T-helper 17 cell (primary cell): ENCODE measurements at places on chromosomes 4 and X. TPM values are rescaled to one million over a fixed set of nuclear protein-coding genes. Genes with fewer than 3 reads are reported as not detected.

DNA sequence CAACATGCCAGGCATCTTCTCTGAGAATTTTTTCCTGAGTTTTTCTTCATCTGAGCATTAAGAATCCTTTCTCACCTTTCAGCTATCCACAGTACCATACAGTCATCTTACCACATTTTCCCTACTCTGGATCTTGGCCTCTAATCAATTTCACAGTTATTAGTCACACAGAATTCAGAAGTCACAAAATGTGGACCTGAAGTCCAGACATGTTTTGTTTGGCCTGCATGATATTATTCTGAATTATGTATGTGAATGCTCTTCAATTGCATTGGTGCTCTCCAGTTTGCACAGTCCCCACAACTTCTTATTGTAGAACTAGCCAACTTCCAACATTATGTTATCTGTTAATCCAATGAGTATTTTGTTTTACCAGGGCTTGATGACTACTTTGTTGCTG lies 102.3 kb upstream of the GRIA3 start:
- DNase-seq: no peak
- no peak overlapping the region for H3K4me3 ChIP-seq
- no peak overlapping the region for H3K27ac ChIP-seq
- no peaks in the 10 kb centered on the region for H3K36me3 ChIP-seq

GRCh38 chr4:183924362-183925044 lies 19.4 kb downstream of the STOX2 start:
- H3K27me3 ChIP-seq: peaks cover 42% of the 10 kb centered on the region
- H3K27ac ChIP-seq: no peak overlapping the region
- no peaks in the 10 kb centered on the region for H3K4me1 ChIP-seq

DNA sequence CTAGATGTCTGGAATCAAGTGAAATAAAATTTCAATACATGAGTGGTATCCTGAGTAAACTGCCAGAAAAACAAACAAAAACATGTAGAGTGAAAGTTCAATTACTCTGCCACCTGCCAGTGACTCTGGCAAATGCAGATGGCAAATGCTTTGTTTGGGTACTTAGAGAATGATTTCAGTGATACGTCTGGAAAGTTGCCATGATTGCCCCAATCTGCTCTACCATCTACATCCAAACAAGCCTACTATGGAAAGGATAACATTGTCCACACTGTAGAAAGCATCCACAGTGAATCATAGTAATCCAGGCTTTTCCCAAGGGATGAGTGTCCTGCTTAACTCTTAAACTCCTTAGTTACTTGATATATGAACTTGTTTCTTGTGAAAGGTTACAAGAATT lies 3.4 kb downstream of the SPATA4 start:
- peaks cover 8% of the 10 kb centered on the region for H3K4me1 ChIP-seq
- H3K27ac ChIP-seq: no peak overlapping the region
- no peak for DNase-seq
- H3K4me3 ChIP-seq: no peak overlapping the region

GRCh38 chrX:30504309-30504708 lies 73.3 kb downstream of the TASL start:
- no peak overlapping the region for H3K27ac ChIP-seq
- no peaks in the 10 kb centered on the region for H3K36me3 ChIP-seq
- no peaks in the 10 kb centered on the region for H3K27me3 ChIP-seq
- H3K4me1 ChIP-seq: no peaks in the 10 kb centered on the region
- DNase-seq: no peak

DNA sequence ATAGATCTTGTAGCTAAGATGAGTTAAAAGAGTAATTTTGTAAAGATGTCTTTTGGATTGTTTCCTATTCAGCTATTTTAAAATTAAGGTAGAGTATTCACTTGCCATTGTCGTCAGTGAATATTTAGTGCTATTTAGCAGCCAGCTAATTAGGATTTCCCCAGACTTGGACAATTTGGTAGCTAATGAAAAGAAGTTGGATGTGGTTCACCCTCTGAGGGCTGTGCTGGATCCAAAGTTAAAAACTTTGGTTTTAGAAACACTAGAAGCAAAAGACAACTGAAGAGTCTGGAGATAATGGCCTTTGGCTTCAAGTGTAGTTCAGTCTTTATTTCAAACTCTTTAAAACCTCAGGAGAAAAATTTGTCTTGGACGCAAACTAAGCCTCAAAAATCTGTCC lies 41.3 kb downstream of the ATG4A start:
- no peaks in the 10 kb centered on the region for H3K4me1 ChIP-seq
- no peak overlapping the region for H3K4me3 ChIP-seq
- H3K27ac ChIP-seq: no peak overlapping the region
- H3K36me3 ChIP-seq: peaks cover 7% of the 10 kb centered on the region
- no peaks in the 10 kb centered on the region for H3K27me3 ChIP-seq
- no peak for DNase-seq

DNA sequence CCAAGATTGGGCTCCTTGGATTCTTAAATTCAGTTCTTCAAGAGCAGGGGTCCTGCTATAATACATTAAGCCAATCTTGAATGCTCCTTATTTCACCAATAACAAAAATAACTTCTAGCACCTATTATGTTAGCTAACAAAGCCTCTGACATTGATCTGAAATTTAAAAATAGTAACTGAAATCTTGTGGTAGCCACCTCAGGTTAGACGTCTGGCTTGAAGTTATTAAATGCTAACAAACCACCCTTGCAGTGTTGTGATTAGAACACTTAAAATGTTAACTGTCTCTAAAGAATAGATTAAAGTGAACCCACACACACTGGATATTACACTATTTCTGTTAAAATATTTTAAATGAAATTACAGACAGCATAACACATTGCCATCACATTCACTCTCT lies 49.8 kb upstream of the LGI2 start:
- H3K4me3 ChIP-seq: no peak overlapping the region
- peaks cover 60% of the 10 kb centered on the region for H3K27me3 ChIP-seq
- H3K4me1 ChIP-seq: no peaks in the 10 kb centered on the region
- DNase-seq: no peak
- no peak overlapping the region for H3K27ac ChIP-seq

DNA sequence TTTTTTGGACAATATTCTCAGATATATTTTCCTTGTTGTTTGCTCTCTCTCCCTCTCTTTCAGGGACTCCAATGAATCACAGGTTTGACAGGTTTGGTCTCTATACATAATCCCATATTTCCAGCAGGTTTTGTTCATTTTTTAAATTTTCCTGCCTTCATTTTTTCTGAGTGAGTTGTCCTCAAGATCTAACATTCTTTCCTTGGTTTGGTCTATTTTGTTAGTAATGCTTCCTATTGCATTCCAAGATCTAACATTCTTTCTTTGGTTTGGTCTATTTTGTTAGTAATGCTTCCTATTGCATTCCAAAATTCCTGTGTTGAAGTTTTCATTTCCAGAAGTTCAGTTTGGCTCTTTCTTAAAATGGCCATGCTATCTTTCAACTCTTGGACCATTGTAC lies 45.3 kb upstream of the ZMAT1 start:
- H3K36me3 ChIP-seq: no peaks in the 10 kb centered on the region
- no peaks in the 10 kb centered on the region for H3K4me1 ChIP-seq
- no peak for DNase-seq
- H3K27me3 ChIP-seq: peaks cover 10% of the 10 kb centered on the region
- no peak overlapping the region for H3K27ac ChIP-seq

GRCh38 chrX:135345107-135345589 lies 35.9 kb downstream of the ETDC start:
- peaks cover 19% of the 10 kb centered on the region for H3K4me1 ChIP-seq
- no peak for DNase-seq
- no peak overlapping the region for H3K27ac ChIP-seq
- H3K4me3 ChIP-seq: peak overlapping the region; percentile 97

DNA sequence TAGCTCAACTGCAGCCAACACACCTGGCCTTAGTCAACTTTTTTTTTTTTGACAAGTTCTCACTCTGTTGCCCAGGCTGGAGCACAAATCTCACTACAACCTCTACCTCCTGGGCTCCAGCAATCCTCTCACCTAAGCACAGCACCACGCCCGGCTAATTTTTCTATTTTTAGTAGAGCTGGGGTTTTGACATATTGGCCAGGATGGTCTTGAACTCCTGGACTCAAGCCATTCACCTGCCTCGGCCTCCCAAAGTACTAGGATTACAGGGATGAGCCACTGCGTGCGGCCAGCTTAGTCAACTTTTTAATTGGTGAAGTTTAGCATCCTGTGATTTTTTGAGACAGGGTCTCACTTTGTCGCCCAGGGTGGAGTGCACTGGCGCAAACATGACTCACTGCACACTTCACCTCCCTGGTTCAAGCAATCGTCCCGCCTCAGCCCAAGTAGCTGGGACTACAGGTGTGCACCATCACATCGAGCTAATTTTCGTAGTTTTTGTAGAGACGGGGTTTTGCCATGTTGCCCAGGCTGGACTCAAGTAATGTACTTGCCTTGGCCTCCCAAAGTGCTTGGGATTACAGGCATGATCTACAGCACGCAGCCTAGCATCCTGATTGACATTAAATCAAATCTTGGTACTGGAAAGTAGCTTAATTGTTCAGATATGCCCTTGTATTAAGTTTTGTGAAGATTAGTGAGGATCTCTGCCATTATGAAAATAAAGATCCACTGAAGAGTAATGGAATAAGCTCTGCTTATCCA lies 8.3 kb downstream of the HNRNPDL start:
- H3K27ac ChIP-seq: no peak overlapping the region
- no peak for DNase-seq
- H3K27me3 ChIP-seq: no peaks in the 10 kb centered on the region
- peaks cover 19% of the 10 kb centered on the region for H3K4me1 ChIP-seq
- no peak overlapping the region for H3K4me3 ChIP-seq
- peaks cover 9% of the 10 kb centered on the region for H3K36me3 ChIP-seq

Gene TSR2
- 33.9 TPM for total RNA-seq

Gene ZCCHC18
- total RNA-seq: 4.9 TPM

Gene HS3ST1
- not detected for total RNA-seq

Gene BANK1
- total RNA-seq: 2.8 TPM

Gene CFI
- total RNA-seq: not detected

Gene ZDHHC15
- not detected for total RNA-seq

Gene SPANXB1
- total RNA-seq: not detected

Gene ITIH6
- not detected for total RNA-seq
